ENCODE measurements at places on chromosomes 3 and 15. TPM values are rescaled to one million over a fixed set of nuclear protein-coding genes. Genes with fewer than 3 reads are reported as not detected.

DNA sequence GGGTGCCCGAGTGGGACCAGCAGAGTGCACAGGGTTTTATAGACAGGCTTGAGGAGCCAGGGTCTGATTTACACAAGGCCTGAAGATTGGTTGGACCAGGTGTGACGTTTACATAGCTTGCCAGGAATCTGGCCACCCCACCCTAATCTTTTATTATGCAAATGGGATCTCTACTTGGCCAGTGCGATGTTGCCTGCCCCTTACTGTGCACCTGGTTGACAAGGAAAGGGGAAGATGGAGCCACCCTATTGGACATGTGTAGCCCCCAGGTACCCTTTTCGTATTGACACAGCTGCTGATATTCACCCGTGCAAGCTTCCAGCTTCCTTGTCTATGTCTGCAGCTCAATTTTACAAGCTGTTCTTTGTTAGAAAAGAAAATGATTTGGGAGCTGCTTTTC lies 132.0 kb downstream of the ARNT2 start:
- no peak for DNase-seq
- H3K36me3 ChIP-seq = peaks cover 26% of the 10 kb centered on the region
- H3K4me1 ChIP-seq = peaks cover 13% of the 10 kb centered on the region
- no peak overlapping the region for H3K4me3 ChIP-seq
- no peaks in the 10 kb centered on the region for H3K27me3 ChIP-seq

The CLDN16 gene
- not detected for total RNA-seq

DNA sequence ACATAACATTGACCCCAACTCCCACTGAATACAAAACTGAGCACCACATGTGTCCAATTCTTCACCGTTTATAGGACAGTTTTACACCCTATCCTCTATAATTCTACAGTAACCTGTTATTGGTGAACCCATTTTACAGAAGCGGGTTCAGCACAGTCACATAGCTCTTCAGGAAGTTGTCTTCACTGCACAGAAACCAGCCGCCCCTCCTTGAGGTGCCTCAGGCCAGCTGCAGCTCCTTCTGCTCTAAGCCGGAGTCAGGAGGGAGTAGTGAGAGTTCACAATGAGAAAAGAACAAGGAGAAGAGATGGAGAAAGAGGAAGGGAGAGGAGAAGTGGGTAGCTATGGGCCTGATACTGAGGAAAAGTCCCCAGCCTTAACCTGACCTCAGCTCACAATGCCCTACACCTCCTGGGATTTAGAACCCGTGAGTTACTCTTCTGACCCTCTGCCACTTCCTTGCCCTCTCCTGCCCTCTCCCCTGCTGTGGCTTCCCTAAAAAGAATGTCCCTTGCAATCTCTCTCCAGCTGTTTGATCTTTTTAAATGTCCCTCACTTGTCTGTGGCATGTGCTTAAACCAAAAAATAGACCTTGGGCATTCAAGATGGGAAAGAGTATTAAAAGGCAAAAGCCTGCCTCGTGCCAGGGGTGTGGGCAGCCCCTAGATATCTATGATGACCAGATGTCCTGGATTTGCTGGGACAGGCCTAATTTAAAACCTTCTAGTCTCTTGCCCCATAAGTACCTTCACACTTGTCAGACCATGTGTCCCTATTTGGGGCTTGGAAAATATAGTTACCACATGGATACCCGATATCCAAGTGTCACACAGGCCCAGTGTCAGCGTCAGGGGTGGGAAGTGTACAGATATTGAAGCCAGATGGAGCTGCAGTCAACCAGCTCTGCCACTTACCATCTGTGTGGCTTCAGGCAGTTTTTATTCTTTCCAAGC lies 71.3 kb upstream of the HES1 start:
- H3K4me3 ChIP-seq = no peak overlapping the region
- no peaks in the 10 kb centered on the region for H3K4me1 ChIP-seq
- H3K36me3 ChIP-seq = peaks cover 17% of the 10 kb centered on the region
- peaks cover 42% of the 10 kb centered on the region for H3K27me3 ChIP-seq
- no peak overlapping the region for H3K27ac ChIP-seq
- no peak for DNase-seq

The AGTR1 gene
- total RNA-seq = 2.2 TPM

- H3K36me3 ChIP-seq = peaks cover 2% of the 10 kb centered on the region
- DNase-seq = no peak
- H3K4me1 ChIP-seq = peaks cover 6% of the 10 kb centered on the region
- H3K27ac ChIP-seq = no peak overlapping the region
- peaks cover 6% of the 10 kb centered on the region for H3K27me3 ChIP-seq
These were observed 120.5 kb downstream of the AQP9 start for GRCh38 chr15:58258501-58259292.

The VGLL3 gene
- total RNA-seq = 170 TPM

The FSTL1 gene
- 3,511 TPM for total RNA-seq

DNA sequence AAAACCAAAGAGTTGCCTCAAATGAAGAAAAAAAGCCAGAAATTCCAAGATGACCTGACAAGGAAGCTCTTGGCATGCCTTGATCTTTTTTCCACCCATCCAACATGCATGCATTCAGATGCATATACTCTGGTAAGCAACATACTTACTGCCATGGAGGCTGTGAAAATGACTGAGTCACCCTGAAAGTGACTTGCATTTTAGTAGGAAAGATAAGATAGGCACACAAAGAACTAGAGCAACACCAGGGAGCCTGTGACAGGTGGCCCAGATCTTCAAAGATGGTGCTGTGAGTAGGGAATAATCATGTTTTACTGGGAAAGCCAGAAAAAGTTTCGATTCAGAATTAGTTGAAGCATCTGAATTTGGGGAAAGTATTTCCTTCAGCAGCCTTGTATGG lies 185.1 kb upstream of the SLCO3A1 start:
- DNase-seq = no peak
- no peaks in the 10 kb centered on the region for H3K4me1 ChIP-seq
- H3K27ac ChIP-seq = no peak overlapping the region

DNA sequence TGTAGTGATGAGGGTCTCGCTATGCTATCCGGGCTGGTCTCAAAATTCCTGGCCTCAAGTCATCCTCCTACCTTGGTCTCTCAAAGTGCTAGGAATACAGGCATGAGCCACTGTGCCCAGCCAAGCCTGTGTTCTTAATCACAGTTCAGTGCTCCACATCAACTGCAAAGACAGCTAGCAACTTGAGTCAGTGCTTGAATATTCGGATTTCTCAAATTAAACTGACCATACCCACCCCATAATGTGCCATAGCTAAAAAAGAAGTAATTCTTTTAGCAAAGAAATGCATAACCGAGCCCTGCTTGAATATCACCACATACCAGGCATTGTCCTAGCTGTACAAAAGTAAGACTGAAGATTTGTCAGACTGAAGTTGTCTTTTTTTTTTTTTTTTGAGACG lies 89.2 kb downstream of the BTD start:
- peaks cover 34% of the 10 kb centered on the region for H3K36me3 ChIP-seq
- DNase-seq = no peak
- H3K4me3 ChIP-seq = no peak overlapping the region
- peaks cover 25% of the 10 kb centered on the region for H3K4me1 ChIP-seq
- no peaks in the 10 kb centered on the region for H3K27me3 ChIP-seq
- no peak overlapping the region for H3K27ac ChIP-seq

DNA sequence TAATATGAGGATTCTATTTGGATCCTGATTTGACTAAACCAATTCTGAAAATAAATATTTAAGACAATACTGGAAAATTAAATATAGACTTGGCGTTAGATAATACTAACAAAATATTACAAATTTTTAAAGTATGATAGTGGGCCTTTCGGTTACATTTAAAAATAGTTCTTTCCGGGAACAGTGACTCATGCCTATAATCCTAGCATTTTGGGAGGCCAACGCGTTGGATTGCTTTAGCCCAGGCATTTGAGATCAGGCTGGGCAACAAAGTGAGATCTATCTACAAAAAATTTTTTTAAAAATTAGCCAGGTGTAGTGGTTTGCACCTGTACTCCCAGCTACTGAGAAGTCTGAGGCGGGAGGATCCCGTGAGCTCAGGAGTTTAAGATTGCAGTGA lies 30.3 kb upstream of the GADL1 start:
- H3K4me1 ChIP-seq = peaks cover 23% of the 10 kb centered on the region
- no peaks in the 10 kb centered on the region for H3K36me3 ChIP-seq
- H3K4me3 ChIP-seq = no peak overlapping the region

GRCh38 chr3:58013973-58014649 lies 5.9 kb downstream of the FLNB start:
- peak; percentile 94 for DNase-seq
- no peaks in the 10 kb centered on the region for H3K27me3 ChIP-seq
- H3K4me1 ChIP-seq = peaks cover 75% of the 10 kb centered on the region
- peak overlapping the region; percentile 56 for H3K4me3 ChIP-seq
- H3K27ac ChIP-seq = peak overlapping the region; percentile 95

DNA sequence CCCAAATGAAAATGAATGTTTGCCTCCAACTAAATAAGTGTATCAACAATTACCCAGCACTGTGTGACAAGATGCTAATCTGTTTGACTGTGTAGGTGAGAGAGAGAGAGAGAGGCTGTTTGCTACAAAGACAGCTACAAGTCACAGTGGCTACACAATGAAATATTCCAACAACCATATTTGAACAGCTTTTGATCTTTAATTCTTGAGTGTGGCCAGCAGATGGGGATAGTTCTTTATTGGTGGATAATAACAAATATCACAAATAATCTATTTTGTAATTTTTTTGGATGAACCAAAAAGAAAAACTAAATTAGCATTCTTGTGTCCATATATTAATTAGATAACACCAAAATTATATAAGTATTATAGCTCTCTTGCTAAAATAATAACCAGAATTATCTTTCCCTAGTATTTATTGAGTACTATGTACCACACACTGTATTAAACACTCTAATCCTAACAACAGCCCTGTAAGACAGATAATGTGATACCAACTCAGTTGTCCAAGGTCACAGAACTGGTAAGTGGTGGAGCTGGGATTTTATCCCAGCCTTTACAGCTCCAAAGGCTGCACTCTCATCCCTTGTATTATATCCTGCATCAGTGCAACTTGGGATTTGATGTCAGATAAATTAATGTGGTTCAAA lies 61.9 kb upstream of the C3orf80 start:
- no peak overlapping the region for H3K4me3 ChIP-seq
- no peak overlapping the region for H3K27ac ChIP-seq
- no peak for DNase-seq
- H3K27me3 ChIP-seq = no peaks in the 10 kb centered on the region
- peaks cover 1% of the 10 kb centered on the region for H3K36me3 ChIP-seq
- peaks cover 3% of the 10 kb centered on the region for H3K4me1 ChIP-seq

The AGBL1 gene
- total RNA-seq = not detected

The CISH gene
- 1.8 TPM for total RNA-seq

The LMAN1L gene
- not detected for total RNA-seq

- no peak for DNase-seq
- H3K36me3 ChIP-seq = peaks cover 6% of the 10 kb centered on the region
- H3K27ac ChIP-seq = peak overlapping the region; percentile 90
- no peaks in the 10 kb centered on the region for H3K27me3 ChIP-seq
- H3K4me1 ChIP-seq = peaks cover 32% of the 10 kb centered on the region
These were observed 965.0 kb downstream of the MCTP2 start for GRCh38 chr15:95196176-95196915.
